Smooth muscle cell of the umbilical artery (primary cell): ENCODE measurements at places on chromosomes 7 and 10. TPM values are rescaled to one million over a fixed set of nuclear protein-coding genes. Genes with fewer than 3 reads are reported as not detected.

The MKX gene
- total RNA-seq: 0.23 and 2.7 TPM in 2 replicates

The STAG3 gene
- total RNA-seq: 0.88 and 1.2 TPM in 2 replicates

The UPK3BL1 gene
- 1.8 and 11.1 TPM in 2 replicates for total RNA-seq

The HECW1 gene
- total RNA-seq: not detected in 2 replicates

The NUTM2D gene
- total RNA-seq: 1.2 and 2.0 TPM in 2 replicates

The GRID2IP gene
- total RNA-seq: not detected in 2 replicates

The HGF gene
- total RNA-seq: 31.6 and 83.4 TPM in 2 replicates

The AVL9 gene
- 32.4 and 49.2 TPM in 2 replicates for total RNA-seq
